Heart left ventricle (tissue), 16 donors: ENCODE measurements at places on chromosomes 6 and 20. TPM values are rescaled to one million over a fixed set of nuclear protein-coding genes. Genes with fewer than 3 reads are reported as not detected.

- DNase-seq: no peak
Measured at GRCh38 chr6:157984686-157985225, 3.1 kb downstream of the SYNJ2 start.

DNA sequence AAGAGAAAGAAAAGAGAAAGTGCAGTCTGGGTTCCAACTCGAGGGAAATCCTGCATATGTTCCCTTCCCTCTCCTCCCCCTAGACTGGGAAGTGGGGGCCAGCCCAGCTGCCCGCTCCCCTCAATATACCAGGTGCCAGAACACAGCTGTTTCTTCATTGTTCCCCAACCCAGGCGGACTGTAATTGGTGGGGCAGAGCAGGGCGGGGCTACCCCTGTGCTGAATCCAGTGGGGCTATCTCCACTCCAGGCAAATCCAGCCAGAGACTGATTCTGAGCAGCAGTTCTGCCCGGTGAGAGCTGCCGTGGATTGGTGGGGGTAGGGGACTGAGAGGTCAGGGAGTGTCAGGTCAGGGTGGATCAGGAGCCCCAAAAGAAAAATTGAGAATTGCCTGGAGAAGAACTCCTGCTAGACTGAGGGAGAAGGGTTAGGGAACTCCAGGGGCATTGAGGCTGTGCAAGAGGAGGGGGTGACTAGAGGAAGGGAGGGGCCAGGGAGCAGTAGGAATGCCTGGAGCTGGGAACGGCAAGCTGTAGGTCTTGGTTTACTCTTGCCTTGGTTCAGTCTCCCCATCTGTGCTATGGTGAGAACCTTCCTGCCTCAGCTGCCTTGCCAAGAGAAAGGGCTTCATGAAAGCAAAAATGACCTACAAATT lies at the start of gene MYMX:
Gene MYMX, plus strand, starts transcription at position 250 of the 655 bp plus-strand sequence. CDS start 546 bp downstream, outside the sequence.
- DNase-seq: peak; percentile 36

DNA sequence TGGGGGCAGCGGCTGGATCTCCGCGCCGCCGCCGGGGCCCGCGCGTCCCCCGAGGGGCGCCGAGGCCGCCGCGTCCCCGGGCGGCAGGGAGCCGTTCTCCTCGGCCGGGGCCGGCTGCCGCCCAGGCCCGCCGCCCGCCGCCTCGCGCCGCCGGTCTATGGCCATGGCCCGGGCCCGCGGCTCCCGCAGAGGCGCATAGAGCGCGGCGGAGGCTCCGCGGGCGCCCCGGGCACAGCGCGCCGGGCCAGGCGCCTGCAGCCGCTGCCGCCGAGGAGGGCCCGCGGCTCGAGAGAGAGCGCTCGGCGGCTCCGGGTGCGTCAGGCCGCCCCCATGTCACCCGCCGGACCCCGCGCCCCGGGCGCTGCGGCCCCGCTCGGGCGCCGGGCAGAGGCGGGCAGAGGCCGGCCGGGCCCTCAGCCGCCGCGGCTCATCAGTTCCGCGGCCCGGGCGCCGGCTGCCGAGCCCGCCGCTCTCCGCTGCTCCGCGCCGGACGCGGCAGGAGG lies 404 bp downstream of the SLC22A23 start:
- no peak for DNase-seq

DNA sequence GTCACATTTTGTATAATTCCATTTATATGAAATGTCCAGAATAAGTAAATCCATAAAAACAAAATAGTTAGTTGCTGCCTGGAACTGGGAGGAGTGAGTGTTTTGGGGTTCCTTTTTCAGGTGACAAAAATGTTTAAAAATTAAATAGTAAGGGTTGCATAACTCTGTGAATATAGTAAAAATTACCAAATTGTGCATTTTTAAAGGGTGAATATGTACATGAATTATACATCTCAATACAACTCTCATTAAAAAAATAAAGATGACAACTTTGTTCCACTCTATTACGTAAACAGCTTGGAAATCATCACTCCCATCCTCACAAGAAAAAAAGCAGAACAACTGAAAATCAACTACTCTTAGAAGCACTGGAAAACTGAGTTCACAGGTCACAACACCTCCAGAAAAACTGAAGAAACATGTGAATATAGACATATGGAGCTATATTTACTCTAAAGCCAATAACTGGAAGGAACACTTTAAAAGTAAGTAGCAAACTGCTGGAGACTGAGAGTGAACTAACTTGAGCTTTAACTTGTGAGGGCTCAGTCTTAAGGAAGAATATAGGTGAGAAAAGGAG lies 40.0 kb downstream of the RANBP9 start:
- DNase-seq: no peak

- DNase-seq: peak; percentile 36
Measured at GRCh38 chr6:24666097-24666640, 530 bp downstream of the TDP2 start.

DNA sequence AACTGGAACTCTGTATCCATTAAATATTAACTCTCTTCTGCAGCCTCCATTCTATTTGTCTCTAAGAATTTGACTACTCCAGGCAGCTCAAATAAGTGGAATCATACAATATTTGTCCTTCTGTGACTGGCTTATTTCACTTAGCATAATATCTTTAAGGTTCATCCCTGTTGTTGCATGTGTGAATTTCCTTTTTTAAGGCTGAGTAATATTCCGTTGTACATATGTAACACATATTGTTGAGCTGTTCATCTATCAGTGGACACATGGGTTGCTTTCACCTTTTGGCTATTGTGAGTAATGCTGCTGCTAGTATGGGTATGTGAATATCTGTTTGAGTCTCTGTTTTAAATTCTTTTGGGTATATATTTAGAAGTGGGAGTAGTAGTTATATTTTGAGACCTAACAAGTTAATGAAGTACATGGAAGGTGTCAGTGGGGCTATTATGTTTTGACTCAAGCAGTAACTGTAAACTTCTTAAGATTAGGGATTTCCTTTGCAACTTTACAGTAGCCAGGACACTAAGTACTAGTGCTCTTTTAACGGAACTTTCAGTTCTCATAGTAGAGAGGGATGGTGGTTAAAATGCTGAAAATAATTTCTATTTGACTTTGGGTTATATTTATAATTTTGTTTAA lies 29.7 kb upstream of the TMEM217 start:
- DNase-seq: no peak

DNA sequence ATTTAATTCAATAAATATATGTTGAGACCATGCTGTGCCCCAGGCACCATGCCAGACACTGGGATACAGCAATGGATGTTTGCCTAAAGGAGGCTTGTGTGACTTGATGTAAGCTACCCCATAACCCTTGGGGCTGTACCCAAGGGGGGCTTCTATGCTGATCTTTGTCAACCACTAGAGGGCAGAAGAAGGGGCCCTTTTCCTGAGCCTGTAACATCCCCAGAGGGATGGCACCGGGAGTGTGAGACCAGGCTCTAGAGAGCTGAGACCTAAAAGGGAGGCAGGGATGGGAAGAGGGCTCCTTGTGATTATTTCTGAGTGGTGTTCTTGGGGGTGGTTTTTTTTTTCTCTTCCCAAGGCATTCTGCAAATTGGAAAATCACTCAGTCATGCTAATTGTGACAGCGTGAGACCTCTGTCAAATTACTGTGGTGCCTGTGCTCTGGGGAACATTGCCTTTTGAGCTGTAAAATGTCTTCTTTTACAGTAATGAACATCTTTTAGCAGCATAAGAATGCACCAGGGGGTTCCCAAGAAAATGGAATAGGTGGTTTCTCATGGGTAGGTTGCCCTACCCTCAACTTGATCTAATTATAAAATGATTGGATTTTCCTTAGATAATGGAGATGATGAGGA lies 138.7 kb upstream of the SLC24A3 start:
- DNase-seq: no peak

- DNase-seq: no peak
Measured at GRCh38 chr20:47332381-47333206, 23.9 kb downstream of the ZMYND8 start.

DNA sequence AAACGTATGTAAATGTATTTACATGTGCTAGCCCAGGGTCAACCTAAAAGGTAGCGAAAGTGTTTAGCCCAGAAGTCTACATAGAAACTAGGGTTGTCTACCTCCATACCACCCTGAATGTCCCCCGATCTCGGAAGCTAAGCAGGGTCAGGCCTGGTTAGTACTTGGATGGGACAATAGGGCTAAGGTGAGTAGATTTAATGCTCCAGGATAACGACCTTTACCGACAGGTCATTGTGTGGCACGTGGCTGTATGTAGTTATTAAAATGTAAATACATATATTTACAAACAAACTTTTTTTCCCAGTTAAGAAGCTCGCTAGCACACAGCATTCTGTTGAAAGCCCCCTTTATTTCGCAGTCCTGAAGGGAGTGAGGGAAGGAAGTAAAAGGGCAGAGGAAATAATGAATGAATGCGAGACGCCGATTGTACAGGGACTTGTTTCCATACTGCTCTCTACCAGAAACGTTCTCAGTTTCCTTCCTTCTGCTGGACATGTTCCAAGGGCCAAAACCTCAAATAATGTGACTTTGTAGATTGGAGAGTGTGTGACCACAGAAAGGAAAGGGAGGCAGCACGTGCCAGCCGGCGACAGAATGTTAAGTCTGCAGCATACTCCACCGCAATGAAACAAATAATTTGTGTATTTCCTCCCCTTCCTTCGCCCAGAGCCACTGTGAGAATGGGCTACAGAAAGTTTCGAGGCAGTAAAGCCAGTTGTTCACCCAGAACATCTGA lies 612 bp downstream of the ADAT2 start:
- no peak for DNase-seq

DNA sequence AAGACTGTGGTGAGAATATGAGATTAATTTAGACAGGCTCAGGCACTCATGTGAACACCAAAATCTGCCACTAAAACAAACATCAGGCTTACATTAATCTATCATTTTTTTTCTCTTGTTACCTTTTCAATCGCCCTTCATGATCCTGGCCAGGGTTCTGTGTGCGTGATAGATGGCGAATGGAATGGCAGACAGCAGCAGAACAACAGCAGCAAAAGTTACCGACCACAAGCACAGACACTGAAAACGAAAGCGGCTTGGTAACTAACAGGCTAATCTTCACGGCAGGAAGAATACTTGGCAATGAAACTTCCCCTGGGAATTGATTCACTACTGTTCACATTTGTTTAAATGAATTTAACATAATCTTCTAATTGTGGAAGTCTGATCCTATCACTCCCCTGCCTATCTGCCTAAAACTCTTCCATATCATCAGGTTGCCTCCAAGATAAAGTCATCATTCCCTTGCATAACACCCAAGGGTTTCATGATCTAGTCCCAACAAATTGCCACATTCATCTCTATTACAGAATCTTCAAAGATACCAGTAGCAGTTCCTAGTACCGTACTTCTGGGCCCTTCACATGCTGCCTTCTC lies 28.7 kb downstream of the PTPRK start:
- DNase-seq: peak; percentile 62

GRCh38 chr20:45311589-45312211 lies 3.6 kb upstream of the MATN4 start:
- DNase-seq: no peak

- no peak for DNase-seq
Measured at GRCh38 chr6:72595812-72596211, 26.1 kb upstream of the KCNQ5 start.

DNA sequence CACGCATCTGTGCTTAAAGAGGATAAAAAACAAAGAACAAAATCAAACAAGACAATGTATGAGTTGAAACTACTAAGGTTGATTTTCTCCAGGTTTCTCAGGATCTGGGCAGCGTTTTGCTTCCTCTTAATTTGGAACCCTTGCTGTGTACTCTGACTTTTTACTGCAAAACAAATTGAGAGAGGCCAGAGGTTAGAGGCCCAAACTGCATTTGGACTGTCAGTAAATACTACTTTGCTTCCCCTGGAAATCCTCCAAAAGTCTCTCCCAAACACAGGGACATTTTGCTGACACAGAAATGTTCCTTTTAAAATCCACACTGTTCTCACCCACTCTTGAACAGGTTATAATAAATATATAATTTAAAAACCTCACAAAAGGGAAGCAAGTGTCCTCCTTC lies 1.1 kb downstream of the ARG1 start:
- no peak for DNase-seq

GRCh38 chr20:42067596-42067995 lies 449.4 kb upstream of the CHD6 start:
- no peak for DNase-seq

SEMG1 gene
- total RNA-seq: not detected

GPR63 gene
- total RNA-seq: 1.2 TPM

SH3BGRL2 gene
- total RNA-seq: 4.4 TPM

SEL1L2 gene
- total RNA-seq: not detected

CDSN gene
- not detected for total RNA-seq

SNAI1 gene
- 3.3 TPM for total RNA-seq
